ENCODE measurements at places on chromosomes 12 and 14.

DNA sequence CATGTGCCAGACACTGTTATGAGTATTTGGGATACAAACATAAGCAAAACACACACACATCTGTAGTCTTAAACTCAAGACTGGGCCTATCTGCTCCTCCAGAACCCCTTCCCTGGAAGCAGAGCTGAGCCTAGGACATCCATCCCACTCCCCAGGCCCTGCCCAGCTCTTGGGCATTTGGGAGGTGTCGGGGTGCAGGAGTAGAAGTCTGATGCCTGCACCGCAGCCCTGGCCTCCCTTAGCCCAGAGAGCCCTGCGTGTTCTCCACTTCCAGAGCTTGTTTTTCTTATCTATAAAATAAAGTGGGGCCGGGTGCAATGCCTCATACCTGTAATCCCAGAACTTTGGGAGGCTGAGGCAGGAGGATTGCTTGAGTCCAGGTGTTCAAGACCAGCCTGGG, 11.7 kb downstream of the HSP90AA1 start:
- DNase-seq = no peak

DNA sequence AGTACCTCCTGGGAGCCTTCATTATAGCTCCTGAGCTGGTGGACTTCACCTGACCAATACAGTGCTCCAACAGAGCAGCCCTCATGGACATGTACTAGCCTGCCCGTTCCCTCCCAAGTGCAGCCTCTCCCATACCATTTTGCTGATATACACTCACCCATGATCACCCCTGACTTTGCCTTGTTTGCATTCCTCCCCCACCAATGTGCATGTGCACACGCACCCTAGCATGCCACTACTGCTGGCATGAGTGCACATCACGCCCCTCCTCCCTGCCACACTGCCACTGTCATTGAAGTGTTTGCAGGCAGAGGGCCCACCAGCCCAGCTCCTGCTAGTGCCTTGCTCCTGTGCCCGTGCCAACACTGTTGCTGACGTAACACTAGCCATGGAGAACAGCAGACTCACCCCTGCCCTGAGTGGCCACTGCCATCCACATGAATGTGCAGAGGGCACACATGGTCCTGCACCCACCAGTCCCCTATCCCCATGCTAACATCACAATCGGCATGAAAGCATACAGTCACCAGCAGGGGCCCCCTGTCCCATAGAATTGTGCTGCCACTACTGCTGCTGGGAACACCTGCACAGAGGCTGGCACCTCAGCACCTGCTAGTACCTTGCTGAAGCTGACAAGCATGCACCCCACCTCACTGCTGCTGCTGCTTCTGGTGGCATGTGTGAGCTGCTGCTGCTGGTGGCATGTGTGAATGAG, 110.3 kb downstream of the SINHCAF start:
- DNase-seq = no peak

DNA sequence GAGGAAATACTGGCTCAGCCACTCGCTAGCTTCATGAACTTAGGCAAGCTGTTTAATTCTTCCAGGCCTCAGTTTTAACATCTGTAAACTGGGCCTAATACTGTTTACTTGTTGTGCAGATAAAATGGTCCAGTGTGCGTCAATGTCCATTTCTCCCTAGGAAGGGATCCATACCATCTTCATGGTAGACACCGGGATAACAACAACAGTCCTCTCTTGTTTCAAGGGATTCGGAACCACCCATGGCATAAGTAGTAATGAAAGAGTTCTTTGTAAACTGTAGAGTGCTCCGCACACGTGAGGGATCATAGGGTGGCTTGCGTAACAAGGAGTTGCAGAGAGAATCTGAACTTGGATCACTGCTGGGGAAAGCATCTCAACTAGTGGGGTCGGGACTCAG, 17.3 kb upstream of the CHGA start:
- no peak for DNase-seq

GRCh38 chr14:33315721-33316120, 377.0 kb downstream of the NPAS3 start:
- DNase-seq = no peak

DNA sequence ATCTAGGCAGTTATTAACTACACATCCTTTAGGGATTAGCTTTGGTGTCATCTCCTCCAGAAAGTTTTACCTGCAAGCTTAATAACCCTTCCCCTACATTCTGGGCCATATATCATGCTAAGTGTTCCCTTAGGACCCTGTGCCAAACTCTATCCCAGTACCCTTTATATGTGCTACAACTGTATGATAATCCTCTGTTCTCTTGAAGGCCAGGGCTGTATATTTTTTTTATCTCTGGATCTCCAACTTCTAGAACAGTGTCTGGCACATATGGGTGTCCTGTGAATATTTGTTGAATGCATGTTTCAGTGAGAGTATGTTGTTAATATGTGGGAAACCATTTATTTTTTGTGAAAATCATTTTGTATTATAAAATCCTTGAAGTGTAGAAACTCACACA, 106.7 kb downstream of the PPM1A start:
- DNase-seq = no peak

DNA sequence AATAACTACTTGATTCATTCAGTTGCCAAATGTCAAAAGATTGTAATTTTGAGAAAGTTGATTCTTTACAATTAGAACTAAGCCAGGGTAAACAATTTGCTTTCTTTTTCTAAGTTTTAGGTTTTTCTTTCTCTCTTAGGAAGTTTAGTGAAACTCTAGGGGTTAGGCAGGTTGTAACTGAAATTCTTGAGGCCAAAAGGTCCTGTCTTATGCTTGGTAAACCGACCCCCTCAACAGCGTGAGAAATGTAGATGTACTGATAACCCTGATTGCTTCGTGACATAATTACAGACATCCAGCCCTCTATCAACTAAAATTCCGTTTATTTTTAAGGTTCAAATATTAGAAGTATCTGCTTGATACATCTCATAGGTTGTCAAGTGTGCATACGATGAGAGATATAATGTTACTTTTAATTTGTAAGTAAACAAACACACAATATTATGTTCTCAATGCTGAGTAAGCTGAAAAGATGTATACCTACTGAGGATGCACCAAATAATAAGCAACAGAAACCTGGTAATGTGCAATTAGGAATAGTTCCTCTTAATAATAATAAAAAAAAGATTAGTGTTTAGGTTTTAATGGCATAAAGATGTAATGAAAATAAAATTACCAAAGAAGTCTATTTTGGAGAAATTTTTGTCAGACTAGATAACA, 7.2 kb downstream of the FUT8 start:
- no peak for DNase-seq

DNA sequence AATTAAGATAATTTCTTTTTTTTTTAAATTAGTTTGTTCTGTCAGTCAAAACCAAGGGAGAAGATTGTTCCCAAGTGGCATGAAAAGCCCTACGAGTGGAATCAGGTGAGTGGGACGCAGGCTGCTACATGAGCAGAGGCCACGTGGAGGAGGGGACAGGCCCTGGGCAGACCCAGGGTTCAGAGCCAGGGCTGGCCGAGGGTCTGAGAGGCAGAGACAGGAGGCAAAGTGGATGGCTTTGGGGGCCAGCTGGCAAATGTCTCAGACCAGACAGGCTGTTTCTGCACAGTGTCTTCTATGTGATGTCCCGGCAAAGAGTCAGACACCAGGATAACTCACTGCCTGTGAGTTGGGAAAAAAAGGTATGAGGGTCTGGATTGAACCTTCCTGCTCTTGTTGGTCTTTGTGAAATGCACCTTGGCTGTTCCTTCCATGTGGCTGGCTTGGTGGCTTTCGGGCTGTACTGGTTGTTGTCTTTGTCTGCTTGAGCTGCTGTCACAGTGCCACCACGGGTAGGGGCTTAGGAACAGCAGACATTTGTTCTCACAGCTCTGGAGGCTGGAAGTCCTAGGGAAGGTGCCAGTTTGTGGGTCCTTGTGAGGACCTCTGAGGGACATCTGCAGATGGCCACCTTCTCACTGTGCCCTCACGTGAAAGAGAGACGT, 35.8 kb upstream of the ASPG start:
- no peak for DNase-seq

GRCh38 chr12:4320853-4321701, at the start of gene TIGAR:
TSS of gene TIGAR (plus strand) at chr12:4321213. CDS start at chr12:4321272, 59 bp downstream.
- DNase-seq = peak; percentile 81

DNA sequence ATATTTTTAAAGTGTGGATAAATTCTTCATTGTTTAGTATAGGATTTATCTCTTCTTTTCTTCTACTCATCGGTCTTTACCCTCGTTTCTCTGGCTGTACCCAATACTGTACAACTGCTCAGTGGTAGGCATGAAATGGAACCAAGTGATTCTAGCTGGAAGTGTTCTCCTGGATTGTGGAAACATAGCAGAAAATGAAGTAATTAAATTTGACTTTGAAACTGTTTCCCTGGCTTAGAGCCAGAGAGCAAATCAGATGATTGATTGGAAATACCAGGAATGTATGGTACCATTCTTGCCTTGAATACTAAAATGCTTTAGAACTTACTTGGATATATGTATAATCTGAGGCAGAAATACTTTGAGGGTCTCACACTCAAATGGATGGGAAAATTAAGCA, 292.3 kb downstream of the ERC1 start:
- DNase-seq = no peak

GRCh38 chr14:67940486-67941455, 121.2 kb downstream of the RAD51B start:
- DNase-seq = no peak

DNA sequence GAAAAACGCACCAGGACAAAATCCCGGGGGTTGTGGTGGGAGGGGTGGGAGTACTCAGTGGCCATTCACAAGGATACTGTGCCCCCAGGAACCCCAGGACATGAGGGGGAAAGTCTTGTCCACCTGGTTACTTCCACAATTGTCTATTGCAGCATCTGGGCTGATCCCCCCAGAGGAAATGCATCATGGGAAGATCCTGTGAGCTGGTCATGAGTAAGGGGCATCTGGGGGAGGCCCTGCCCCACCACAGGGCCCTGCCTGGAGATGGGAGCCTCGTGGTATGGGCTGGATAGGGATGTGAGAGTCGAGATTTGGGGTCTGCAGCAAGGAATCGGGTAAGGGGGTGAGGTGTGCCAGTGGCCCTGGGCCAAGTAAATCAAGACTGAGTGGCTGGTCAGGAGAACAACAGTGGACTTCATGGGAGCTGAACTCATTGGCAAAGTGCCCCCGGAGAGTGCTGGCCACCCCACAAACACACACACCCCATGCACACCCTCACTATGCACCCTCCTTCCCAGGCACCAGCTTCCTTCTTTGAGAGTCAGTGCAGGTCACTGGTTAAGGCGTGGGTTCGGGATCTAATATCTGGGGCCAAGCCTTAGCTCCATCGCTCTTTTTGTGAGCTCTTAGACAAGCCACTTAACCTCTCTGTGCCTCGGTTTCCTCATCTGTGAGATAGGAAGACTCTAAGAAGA, 3.0 kb upstream of the SERPINA1 start:
- DNase-seq = no peak

GRCh38 chr12:131327521-131328488, 374.1 kb downstream of the ADGRD1 start:
- no peak for DNase-seq

DNA sequence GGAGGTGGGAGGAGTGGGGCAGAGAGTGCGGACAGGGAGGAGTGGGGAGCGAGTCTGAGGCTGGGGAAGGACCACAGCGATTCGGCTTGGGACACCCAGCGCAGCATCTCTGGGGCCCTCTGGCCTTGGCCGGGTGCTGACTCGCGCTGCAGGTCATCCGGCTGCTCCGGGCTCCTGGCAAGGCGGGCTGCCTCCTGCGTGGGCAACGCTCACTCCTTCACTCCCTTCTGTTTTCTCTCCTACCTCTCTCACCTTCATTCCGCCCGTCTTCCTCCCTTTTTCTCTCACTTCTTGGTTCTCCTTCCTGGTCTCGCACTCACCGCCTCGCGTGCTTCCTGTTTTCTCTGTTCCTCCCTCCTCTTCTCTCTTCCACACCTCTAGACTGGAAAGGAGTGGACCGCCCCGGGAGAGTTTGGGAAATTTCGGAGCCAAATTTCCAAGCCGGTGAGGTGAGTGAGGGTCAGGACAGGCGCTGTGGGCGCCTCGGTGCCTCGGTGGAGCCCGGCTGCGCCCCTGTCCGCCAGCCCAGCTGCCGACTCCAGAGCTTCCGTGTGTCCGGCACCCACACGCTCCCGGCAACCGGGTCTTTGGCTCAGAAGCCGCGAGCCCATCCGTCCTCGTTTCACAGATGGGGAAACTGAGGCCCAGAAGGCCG, 86.7 kb downstream of the B4GALNT3 start:
- DNase-seq = no peak

- DNase-seq = no peak
Measured at GRCh38 chr12:82359115-82359478, 768 bp downstream of the METTL25 start.

DNA sequence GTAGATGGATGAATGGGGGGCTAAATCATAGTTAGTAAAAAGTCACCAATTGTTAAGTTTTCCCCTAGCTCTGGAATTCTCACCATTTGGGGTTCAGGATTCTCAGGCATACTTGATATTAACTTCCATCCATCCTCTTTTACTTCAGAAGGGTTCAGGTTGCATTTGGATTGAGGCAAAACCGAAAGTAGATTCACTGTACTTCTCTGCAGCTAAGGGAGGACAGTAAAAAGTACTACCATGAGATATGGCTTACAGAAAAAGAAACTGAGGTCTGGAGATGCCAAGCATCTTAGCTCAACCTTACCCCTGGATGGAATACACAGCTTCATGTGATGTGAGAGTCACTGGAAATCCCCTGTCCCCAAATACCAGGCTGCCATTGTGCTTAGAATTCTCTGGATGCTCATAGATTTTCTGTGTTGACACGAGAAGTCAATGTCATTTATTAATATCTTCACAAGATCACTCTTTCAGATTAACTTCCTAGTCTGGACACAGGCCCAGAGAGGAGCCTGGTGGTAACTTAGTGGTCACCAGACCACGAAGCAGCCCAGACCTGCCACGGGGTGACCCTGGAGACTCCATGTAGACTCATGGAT, 87.1 kb downstream of the SSPN start:
- DNase-seq = no peak

DNA sequence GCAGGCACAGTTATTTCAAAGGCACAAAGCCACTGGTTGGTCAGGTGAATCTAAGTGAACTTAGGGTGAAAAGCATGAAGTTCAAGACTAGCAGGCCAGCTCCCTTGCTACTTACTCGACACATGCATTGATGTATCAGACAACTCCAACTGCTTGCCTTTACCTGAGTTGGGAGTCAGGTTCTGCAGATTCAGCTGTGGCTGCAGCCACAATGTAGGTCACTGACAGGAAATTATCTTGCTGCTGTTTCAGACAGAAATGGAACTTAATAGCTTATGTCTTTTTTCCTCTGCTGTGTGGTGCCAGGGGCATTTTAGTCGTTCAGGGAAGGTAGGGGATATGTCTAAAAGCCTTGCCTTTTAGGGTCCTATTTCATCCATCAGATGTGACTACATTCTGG, 125.6 kb upstream of the RPH3A start:
- no peak for DNase-seq

DNA sequence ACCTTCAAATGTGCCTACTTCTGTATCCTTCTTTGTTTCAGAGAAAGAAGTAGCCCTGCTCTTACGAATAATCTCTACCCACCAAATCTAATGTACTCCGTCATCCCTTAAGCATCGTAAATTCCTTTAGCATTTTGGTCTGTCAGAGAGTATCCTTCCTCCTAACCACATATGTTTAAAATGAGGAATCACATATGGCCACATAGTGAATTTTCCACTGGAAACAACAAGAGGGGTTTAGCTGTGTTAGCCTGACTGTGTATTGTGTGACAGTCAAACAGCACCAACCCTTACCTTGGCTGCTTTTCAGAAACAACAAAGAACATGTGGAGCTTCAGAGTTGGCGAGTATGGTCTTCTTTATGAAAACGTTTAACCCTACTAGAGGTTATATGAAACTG, 5.5 kb downstream of the LUM start:
- DNase-seq = no peak

GRCh38 chr12:44874981-44875416, 1.1 kb downstream of the NELL2 start:
- no peak for DNase-seq
